ENCODE measurements at places on chromosomes 5 and 9.

GRCh38 chr5:181235323-181235688, 8.4 kb downstream of the RACK1 start:
- DNase-seq = no peak

DNA sequence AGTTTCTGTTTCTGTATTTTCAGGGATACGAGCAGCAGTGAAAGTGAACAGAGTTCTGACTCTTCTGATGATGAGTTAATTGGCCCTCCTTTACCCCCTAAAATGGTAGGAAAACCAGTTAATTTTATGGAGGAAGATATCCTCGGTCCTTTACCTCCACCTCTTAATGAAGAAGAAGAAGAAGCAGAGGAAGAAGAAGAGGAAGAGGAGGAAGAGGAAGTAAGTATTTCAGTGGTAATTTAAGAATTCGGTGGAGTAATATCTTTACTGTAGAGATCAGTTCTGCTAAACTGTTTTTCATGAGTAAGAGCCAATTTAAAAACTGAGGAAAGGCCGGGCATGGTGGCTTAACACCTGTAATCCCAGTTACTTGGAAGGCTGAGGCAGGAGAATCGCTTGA, 17.2 kb downstream of the WDR70 start:
- DNase-seq = no peak

DNA sequence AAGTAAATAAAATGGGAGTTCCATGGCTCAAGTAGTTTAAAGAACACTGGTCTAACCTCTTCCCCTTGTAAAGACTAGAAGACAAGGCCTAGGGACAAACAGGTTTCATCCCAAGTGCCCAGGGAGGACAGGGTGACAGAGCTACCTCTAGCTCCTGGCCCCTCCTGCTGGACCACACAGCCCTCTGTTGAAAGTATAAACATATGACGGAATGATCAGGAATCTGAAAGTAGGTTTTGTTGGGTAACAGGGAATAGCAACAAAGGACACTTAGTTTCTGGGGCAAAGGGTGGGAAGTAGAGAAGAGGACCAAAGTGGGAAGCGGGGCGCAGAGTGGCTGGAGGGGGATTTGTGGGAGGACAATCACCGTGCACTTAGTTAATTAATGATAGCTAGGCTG, 67.0 kb upstream of the DAB2IP start:
- no peak for DNase-seq

GRCh38 chr5:127961763-127962145, 121.8 kb upstream of the SLC12A2 start:
- DNase-seq = no peak

- DNase-seq = no peak
Measured at GRCh38 chr9:127783111-127784008, 2.5 kb upstream of the CDK9 start.

DNA sequence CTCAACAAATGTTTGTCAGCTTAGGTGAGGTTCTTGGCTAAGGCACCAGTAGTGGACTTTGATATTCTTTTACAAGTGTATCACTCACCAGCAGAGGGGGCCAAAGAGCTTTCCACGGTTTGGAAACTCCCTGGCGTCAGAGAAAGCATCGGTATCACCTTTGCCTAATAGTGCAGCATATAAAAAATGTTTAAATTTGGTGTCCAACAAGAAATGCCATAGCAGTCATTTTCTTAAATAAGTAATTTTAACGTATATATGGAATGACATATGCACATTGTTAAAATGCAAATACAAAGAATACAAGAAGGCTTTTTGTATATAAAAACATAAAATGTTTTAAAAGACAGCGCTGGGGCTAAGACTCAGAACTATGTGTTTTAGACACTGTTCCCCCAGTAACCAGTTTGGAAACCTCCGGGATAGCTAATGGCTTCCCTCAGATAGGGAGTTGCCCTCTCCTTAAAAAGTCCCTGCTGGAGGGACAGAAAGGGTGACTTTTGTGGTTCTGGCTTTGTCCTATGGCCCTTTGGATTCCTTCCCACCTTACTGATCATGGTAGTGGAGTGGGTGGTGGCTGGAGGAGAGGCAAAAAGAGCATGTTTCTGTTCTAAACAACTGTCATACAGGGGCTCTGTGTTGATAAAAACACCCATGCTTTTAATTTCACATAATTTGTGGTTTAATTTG, 124.6 kb downstream of the GPBP1 start:
- DNase-seq = peak; percentile 80

DNA sequence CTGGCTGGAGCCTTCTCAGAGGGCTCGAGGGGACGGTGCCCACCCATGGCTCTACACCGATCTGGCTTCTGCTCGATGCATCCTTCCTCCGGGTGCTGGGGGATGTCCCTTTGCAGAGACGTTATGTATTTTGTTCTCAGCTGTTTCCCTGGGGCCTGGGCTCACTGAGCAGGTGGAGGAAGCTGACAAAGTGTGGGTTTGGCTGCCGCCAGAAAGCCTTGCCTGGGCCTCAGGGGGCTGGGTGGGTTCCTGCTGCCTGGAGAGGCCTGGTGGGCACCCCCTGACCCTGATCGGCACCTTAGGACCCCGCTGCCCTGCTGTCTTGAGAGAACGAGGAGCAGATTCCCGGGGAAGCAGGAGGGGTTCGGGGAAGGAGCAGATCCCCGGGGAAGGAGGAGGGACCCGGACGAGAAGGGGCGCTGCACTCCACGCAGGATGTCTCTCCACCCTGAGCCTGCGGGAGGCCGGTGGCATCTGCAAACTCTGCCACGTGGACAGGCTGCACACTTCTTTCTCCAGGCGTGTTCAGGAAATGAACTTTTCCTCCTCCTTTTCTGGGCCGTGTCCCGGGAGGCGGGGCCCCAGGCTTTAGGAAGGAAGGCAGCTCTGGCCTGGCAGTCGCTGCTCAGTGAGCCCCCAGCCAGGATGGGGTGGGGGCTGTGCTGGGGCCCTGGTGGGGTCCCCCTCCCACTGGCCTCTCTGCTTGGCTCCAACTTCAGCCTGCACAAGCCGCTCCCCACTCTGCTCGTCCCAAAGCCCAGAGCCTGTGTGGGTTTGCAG, 148.9 kb downstream of the RXRA start:
- peak; percentile 9 for DNase-seq

GRCh38 chr5:156331181-156331580, 4.2 kb downstream of the SGCD start:
- no peak for DNase-seq

DNA sequence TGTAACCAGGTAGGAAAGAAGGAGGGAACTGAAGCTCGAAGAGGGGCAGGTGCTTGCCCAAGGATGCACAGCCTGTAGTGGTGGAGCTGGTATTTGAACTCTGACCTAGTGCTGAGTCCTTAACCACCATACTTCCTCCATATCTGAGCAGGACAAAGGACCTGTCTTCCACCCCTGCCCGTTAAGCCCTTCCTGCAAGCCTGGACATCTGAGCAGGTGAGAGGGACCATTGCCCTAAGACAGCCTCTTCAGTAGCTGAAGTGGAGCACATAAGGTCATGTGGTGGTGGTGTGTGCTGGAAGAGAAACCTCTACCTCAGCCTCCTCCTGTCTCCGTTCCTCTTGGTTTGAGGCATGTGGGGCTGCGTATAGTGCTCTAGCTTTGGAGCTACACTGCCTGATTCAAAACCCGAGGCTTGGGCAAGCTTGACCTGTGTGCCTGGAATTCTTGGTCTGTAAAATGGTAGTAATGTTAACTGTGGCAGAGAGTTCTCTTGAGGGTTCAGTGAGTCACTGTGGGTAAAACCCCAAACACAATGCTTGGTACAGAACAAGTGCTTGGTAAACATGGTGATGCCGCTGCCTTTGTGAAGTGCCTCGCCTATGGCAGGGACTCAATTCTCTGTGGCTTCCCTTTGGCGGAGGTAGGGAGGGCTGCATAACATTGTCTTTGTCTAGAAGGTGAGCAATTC, 7.4 kb downstream of the GALNT10 start:
- no peak for DNase-seq

GRCh38 chr9:4984171-4984620, 876 bp upstream of the JAK2 start:
- no peak for DNase-seq

GRCh38 chr9:91835632-91836031, 114.4 kb downstream of the ROR2 start:
- DNase-seq = no peak

GRCh38 chr9:114273461-114273881, 49.4 kb upstream of the ORM1 start:
- no peak for DNase-seq

DNA sequence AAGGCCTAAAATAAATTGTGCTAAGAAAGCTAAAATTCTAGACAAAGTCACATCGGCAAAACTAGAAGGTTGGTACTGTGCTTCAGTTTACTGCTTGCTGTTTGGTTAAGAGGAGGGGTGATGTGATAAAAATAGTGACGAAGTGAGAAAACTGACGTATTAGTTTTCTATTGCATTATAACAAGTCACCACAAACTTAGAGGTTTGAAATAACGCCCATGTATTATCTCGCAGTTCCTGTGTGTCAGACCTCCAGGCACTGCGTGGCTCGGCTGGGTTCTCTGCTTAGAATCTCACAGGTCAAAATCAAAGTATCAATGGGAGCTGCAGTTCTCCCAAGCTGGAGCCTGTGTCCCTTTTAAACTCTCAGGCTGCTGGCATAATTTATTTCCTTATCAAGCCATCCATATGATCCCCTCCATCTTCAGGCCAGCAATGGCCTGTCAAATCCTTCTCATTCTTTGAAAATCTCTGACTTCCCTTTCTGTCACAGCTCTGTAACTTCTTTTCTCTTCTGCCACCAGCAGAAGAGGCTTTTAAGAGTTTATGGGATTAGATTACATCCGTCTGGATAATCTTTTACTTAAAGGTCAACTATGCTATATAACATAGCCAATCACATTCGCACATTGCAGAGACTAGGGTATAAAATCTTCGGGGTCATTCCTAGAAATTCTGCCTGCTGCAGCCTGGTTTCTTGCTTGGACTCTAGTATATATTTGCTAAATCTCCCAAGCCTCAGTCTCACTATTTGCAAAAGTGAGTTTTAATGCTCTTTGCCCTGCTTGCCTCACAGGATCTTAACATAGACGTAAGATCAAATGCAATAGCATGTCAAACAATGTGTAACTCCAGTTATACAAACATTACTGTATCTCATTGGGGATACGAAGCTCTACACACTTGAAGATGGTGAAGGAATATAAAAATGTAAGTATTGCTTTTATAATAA, 104.0 kb upstream of the CDKN2B start:
- DNase-seq = no peak

- DNase-seq = no peak
Measured at GRCh38 chr9:105930011-105930627, 235.8 kb downstream of the TMEM38B start.
